ENCODE measurements at places on chromosomes 5 and 9.

DNA sequence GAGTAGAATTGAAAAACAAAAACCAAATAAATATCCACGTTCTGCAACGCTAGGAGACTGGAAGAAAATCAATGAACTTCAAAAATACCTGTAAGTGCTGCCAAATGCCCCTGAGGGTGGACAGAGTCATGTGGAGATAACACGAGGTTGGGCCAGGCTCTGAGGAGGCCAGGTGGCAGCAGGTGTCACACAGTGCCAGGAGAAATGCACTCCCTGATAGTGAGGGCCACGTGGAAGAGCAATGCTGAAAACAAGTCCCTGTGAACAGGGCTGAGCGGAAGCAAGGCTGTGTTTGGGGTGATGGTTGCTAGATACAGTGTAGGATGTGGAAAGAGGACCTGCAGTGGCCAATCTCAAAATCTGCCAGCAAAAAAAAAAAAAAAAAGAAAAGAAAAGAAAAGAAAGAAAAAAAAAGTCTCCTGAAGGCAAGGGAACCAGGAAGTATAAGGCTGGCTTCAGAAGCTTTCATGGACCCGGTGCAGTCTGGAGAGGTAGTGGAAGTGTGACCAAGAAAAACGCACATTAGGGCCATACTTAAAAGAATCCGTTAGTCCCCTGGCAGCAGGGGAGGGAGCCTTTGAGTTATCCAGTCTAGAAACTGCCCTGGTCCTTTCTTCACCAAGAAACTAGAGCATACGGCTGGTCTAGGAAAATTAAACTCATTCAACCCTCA, 16.8 kb downstream of the C1QTNF3 start:
- no peak for DNase-seq

DNA sequence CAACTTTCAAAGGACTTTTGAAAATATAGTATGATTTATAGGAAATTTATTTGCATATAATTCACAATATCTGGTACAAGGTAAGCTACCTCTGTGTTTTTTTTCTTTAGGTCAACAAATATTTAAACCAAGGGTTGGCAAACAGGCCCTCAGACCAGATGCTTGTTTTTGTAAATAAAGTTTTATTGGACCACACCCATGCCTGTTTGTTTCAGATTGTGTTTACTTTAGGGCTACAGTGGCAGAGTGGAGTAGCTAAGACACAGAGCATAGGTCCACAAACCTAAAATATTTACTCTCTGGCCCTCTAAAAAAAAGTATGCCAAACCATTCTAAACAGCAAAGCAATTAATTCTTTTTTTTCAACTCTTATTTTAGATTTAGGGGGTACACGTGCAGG, 119.7 kb upstream of the CCDC152 start:
- no peak for DNase-seq

DNA sequence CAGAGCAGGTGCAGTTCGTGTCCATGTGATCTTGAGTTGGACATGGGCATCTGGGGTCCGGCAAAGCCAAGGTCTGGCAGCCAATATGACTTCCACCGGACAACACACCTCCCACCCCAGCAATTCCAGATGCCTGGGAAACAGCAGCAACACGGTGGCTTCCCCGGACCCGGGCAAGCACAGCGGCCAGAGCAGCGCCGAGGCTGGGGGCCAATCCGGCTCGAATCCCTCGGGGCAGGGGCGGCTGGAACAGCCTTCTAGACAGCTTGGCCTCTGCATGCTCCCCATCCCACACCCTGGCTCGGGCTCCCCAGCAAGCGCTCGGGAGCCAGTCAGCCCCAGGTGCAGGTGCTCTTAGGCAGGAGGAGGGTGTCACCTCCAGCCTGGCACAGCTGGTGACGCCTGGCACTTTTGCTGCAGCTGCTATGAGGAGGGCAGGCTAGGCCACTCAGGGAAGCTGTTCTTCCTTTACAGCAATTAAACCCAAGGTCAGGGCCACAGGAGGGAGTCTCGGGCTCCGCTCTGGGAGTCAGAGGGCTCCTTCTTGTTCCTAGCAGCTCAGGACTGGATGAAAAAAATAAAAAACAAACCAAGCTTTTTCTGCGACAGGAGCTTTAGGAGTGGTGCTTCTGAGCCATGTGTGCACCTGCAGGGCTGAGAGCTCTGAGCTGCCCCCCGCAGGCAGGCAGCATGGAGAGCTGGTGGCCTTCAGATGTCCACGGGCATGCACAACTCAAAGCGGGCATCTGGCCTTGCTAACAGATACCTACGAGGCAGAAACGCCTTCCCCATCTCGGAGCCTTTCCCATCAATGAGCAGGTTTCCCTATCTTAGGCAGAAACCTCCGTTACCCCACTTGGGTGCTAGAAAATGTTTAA, 28.2 kb downstream of the DBH start:
- no peak for DNase-seq

- DNase-seq: no peak
These were observed 356.1 kb downstream of the SPOCK1 start for GRCh38 chr5:137142764-137143605.

- DNase-seq: no peak
These were observed 289.3 kb downstream of the ASTN2 start for GRCh38 chr9:117125531-117125930.

Measured in CD8-positive, alpha-beta memory T cell (primary cell).